ENCODE measurements at places on chromosomes 2 and 18. TPM values are rescaled to one million over a fixed set of nuclear protein-coding genes. Genes with fewer than 3 reads are reported as not detected.

The SLC4A3 gene
- total RNA-seq = 0.30 TPM

DNA sequence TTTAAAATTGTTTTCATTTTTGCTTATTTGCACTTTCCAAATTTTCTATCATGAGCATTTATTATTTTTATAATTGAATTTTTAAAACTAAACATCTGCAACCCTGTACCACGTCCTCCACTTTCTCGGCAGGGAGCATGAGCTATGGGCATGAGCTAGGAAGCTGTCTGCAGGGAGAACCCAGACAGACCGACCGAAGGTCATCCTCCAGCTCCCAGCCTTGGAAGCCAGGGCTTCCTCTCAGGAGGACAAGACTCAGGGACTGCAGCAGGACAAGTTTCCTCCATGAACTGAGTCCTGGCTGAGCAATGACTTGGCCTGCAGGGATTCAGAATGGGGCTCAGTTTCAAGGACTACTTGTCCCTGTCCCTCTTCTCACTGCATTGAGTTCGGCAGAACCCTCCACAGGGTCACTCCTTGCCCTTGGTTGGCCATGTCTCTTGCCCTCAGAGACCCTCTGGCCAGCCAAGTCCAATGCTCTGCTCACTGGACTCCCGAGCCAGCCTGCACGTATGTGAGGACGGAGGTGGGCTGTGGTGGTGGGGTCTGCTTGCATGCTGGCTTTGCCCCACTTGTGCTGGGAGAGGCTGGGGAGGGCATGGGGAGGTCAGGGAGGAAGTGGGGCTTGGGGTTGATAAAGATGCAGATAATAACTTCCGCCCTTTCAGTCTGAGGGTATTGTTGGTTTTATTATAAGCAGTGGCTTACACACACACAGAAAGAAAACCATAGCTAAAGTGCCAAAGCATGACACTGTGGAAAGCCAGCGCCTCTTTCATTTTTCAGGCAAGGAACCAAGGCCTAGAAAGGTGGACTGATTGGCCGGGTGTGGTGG, 6.6 kb downstream of the NMUR1 start:
- no peak for DNase-seq

DNA sequence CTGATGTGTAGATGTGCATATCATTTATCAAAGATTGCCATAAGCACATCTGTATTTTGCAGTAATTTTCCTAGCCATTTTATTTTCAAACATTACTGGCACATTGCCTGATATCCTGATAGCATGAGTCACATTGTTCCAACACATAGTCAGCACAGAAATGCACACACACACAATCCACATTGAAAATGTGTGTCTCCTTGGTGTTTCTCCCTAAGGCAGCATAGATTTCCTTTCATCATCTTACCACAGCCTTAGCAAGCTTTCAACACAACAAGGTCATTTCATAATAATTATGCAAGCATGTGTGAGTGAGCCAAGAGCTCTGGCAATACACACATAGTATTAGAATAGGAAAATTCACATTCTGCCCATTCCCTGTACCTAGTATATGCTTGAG, 245.4 kb upstream of the MEIS1 start:
- no peak for DNase-seq

The CHRND gene
- not detected for total RNA-seq

DNA sequence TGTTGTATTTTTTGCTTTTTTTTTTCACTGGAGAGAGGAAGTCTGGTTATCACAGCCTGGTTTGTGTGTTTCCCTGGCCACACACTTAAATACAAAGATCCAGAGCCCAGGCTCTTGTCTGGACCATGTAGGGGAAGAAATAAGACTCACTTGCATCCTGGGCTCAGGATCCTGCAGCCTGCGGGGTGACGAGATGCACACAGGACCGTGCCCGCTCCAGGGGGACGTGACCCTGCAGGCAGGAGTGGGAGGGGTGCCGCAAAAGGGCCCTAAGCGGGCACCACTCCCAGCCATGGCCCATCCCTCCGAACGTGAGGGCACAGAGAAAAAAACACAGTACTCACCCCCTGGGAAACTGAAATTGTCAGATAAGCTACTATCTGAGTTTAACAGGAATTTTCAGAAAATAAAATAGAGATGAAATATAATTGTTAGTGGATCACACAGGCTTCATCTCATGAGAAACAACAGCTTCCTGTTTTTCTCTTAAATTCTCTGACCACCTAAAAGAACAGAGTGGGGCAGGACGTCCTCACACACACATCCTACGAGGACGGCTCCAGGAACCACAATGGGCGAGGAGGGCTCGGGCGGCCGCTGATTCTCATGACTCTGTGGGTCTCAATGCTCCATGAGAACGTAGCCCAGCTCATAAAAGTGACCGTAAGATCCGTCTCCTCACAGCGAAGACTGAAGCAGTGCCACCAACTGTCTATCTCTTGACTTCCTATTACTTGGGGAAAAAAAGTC, 142.6 kb upstream of the ALKAL2 start:
- DNase-seq = no peak
